ENCODE measurements at places on chromosomes 2 and 18.

- DNase-seq: no peak
Observed at GRCh38 chr2:14480906-14481305, 151.6 kb upstream of the LRATD1 start.

DNA sequence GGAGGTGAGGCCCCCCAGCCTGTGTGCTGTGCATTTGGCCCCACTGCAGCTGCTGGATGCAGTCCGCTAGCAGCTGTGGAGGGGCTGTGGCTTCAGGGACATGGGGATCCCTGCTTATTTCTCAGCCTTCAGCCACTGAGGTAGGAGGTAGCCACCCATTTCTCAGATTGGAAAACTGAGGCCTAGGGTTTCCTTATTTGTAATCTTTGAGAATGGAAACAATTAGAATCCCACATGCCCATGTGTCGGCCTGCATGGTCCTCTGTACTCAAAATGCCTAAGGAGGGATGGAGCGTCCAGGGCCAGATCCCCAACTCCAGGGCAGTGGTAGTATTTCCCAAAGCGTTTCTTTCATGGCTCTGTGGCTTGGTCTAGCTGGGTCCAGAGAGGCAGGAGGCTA is 42.1 kb downstream of the TOGARAM2 start:
- no peak for DNase-seq

GRCh38 chr2:24461685-24462084 is 29.4 kb upstream of the NCOA1 start:
- no peak for DNase-seq

DNA sequence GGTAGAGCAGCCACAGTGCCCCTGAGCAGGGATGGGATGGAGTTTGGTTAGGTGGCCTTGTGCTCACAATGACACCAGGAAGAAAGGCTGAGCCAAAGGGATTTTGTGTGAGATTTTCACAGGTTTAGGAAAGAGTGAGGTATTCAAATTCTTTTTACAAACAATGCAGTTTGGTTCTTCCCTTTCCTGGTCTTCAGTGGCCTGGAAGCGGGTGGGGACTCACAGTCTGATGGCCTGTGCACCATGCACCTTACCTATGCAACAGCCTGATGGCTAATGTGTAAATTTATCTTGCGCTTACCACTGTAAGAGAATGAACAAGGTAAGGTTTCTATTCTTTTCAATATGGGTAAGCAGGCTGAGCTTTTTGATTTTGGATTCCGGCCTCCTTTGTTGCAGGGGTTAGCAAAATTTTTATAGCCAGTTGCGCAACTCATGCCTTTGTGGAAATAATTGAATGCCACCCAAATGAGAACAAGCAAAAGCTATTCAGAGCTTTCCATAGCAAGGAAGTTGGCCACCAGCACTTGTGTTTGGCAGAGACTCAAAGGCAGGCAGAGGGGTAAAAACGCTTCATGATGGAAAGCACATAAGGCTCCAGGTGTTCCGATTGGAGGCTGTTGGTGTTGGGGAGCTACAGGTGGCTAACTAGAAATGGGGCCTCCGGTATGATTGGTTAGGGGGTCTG is 23.8 kb upstream of the IL1R2 start:
- DNase-seq: no peak

DNA sequence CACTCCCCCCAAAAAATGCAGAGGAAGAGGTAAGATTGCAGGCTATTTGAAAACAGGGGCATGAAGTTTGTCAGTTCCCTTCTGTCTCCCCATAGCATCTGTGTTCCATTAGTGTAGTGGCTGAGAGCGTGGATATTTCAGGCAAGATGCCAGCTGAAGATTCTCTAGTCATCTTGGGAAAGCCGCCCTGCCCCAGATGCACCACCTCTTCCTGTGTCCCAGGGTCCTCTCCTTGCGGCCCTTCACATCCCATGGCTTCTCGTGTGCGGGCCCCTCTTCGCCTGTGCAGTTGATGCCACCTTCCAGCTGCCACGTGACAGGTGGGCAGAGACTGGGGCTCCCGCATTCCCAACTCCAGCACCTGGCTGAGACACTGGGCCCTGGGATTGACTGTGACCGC is 16.1 kb downstream of the TMEM127 start:
- no peak for DNase-seq

DNA sequence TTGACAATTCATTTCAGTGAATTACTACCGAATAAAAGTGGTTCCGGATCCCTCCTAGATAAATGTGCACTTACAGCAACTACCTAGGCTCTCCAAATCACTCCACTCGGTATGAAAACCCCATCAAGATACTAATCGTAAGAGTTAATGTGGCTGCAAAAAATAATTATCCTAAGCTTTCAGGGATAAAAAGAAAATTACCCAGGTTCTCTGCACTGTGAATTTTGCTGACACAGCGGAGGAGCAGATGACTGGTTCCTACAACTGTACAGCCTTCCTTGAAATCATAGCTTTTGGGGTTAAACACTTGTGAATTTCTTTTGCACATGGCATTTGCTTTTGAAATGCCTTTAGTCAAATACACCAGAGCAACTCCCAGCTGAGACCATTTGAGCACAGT is 104.7 kb downstream of the CD226 start:
- DNase-seq: no peak

- no peak for DNase-seq
Observed at GRCh38 chr18:29560270-29560669, 1383.3 kb upstream of the CDH2 start.

DNA sequence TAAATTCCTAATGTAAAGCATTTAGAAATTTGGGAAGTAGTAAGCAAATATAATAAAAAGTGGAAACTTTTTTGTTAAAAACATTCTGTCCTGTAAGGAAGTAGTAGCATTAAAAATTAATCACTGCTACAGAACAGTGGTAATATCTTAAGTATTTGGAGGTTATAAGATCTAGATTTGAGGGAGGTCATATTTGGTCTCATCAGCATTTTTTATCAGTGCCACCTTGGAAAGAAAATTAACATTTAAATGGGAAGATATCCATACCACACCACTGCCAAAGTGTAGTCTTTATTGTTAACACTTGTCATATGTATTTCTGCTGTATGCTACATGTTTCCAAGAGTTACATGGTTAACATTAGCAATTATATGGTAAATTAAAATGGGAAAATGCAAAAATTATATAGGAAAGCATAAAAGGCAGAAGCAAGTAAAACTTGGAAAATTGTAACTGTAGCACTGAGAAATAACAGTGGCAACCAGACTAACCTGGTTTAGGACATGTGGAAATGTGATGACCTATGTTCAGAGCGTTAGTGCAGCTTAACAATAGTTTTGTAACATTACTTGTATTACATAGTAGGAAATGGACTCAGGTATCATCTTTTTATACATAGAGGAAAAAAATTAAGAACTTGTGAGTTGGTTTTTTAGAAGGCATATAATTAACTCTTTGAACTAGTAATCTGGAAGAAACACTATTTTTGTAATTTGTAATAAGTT is 47.2 kb downstream of the CLIP4 start:
- DNase-seq: no peak

DNA sequence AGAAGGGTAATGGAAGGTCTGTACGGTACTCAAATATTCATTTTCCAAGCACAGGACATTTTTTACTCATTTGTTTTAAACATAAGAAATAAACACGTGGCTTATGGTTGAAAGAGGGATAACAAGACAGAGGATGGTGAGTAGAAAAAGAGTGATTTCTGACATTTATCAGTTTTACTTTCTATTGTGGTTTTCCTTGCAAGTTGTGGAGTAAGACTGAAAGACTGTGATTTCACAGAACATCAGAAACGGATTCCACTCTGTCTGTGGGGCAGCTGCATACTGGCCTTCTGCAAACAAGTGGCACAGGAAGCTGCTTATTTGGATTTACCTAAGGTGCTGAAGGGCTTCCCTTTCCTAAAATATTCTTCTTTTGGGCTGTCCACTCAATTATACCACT is 122.2 kb upstream of the ITGB6 start:
- no peak for DNase-seq

GRCh38 chr18:74489676-74490075 is 6.5 kb upstream of the CNDP2 start:
- no peak for DNase-seq

DNA sequence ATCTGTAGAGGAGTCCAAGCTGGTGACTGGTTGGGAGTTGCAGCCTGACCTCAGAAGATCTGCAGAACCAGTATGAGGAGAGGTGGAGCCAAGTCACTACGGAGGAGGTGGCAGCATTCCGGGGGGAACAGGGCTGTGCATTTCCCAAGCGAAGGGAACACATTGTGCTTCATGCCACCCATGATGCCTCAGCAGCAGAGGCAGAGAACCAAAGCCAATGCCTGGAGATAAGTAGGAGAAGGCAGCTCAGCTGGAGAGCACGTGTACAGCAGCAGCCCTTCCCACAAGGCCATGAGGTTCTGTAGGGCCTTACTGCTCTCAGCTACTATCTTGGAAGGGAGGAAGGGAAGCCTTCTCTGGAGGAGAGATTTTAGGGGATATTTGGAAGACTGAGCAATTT is 67.2 kb upstream of the LRPPRC start:
- no peak for DNase-seq

DNA sequence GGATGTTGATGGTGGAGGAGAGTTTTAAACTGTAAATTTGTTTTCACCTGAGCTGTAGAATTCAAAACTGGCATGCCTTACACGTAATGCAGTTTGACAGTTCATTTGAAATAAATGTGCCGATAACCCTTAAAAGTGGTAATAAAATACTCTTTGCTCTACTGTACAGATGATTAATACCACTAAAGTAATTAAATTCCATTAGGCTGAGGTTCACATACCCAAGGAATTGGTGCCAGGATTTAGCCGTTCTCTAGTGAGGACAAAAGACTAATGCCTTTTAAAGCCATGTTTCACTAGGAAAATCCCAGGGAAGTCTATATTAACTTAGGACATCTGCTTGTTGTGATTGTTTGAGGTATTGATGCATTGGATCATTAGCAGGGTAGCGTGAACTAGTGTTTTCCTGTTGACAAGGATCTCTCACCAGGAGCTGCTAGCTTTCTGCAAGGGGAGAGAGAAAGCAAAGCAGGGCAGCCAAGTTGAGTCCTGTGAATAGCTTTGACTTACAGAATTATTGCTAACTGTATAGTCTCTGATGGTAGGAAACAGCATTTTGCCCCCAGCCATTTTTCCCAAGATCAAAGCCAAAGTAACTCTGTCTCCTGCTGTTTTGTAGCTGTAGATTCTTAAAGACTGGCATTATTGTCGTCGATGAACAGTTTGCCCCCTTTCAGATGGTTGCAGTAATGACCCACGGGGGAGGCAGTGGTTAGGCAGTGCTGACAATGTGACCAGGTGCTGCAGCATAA is 280.9 kb upstream of the FANCL start:
- DNase-seq: no peak

- no peak for DNase-seq
Observed at GRCh38 chr18:69889009-69889408, 58.7 kb downstream of the CD226 start.

GRCh38 chr2:238562446-238562845 is 135.7 kb downstream of the ASB1 start:
- DNase-seq: no peak

- no peak for DNase-seq
Observed at GRCh38 chr2:144281476-144281875, 238.4 kb downstream of the ZEB2 start.

DNA sequence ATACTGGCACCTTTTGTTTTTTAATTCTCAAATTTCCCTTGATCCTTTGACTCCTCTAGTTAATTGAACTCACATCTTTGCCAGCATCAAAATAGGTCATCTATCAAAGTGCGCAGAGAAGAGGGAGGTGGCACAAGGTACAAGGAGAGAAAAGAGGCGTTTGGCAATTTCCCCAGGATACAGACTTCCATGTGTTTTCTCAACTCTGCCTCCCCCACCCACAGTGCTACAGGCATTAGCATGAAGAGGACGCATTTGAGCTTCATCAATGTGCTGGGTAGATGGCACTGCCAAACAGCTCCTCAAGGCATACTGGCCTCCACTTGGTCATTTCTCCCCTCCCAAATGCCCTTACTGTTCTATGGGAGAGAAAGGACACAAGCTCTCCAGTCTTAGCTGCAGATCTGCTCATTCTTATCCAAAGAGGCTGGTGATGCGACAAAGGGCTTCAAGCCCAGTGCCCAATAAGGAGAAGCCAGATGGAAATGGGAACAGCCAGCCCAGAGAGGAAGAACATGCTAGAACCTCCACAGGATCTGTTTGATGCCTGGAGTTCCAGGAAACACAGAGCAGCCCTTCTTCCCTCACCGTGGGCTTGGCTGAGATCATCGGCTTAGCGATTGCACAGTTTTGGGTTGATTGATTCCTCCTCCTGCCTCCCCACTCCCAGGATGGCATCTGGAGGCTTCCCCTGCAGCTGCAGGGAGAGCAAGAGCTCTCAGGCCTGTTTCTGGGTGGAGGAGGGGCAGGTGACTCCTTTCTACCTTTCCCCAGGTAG is 144.7 kb upstream of the SMAD2 start:
- no peak for DNase-seq

GRCh38 chr2:207182911-207183310 is 17.2 kb upstream of the KLF7 start:
- DNase-seq: no peak

DNA sequence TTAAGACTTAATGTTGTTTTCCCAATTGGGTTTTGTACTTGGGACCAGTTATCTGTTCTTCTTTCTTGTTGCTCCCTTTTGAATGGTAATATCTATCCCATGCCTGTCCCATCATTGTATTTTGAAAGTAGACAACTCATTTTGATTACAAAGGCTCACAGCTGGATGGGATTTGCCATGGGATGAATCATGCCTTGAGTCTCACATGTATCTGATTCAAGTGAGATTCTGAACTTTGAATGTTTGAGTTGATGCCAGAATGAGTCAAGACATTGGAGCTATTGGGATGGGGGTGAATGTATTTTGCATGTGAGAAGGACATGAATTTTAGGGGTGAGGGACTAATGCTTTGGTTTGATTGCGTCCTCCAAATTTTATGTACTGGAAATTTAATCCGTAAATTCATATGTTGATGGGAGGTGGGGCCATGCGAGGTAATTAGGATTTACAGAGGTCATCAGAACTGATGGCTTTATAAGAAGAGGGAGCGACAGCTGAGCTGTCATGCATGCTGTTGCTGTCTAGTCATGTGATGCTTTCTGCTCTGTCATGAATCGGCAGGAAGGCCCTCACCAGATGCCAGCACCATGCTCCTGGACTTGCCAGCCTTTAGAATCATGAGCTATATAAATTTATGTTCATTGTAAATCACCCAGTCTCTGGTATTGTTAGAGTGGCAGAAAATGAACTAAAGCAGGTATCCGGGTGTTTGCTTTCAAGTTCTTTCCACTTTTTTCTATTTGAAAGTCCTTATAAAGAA is 741.3 kb upstream of the RAB6C start:
- DNase-seq: no peak

DNA sequence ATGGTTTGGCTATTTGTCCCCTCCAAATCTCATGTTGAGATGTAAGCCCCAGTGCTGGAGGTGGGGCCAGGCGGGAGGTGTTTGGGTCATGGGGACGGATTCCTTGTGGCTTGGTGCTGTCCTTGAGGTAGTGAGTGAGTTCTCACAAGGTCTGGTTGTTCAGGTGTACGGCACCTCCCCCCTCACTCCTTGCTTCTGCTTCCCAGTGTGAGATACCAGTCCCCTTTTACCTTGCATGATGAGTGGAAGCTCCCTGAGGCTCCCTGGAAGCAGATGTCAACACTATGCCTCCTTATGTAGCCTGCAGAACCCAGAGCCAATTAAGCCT is 232.6 kb downstream of the LDLRAD4 start:
- DNase-seq: no peak

- DNase-seq: no peak
Observed at GRCh38 chr2:16722677-16723076, 57.0 kb upstream of the CYRIA start.

Data from HEK293T (cell line).